ENCODE measurements at places on chromosomes 7 and 10.

- DNase-seq, result no peak
Measured at GRCh38 chr10:49319206-49319605, 20.2 kb downstream of the C10orf71 start.

- DNase-seq, result no peak
Measured at GRCh38 chr10:132624847-132625471, 87.4 kb downstream of the INPP5A start.

DNA sequence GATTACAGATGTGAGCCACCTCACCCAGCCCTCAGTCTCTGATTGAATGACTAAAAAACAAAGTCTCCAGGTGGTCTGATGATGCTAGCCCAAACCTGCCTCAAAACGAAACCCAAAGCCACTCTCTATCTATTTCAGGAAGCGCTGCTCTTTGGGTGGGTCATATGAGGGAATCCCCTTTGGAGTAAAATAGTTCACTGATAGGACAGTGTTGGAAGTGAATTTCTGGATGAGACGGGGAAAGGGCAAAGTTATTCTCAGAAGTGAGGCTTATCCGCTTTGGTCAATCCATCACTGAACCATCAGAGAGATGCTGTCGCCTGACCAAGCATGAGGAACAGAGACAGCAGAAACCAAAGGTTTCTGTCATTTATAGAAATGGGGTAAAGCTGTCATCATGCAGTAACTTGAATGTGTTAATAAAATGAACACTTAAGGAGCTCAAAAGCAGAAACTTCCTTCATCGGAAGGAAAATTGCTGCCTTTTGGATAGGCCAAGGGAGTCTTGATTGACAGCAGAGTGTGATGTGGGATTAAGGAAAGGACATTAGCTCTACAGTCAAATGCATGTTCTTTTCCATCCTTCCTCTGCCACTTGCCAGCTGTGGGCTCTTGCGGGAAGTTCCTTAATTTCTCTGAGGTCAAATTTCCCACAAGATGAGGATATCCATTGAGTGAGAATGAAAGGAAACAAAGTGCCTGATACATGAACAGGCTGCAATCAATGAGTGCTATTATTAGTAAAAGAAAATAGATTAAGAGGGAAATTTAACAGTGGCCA is 64.9 kb upstream of the C1QL3 start:
- DNase-seq, result no peak

- DNase-seq, result no peak
Measured at GRCh38 chr7:43077285-43077684, 35.2 kb upstream of the HECW1 start.

DNA sequence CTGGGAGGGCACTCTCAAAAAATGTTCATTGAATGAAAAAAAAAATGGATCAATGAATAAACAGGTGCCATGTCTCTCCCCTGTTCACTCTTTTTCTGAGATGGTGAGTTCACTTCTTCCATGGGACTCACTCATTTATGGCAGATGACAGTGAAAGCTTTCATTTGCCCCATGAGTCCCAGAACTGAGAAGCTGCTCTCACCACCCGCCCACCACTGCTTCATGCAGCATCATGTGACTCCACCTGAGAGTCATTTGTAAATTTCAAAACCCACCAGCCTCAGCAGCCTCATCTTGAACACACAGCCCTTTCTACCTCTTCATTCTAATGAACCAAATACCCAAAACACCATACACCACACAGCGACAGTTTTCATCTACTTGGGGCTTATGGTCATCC is 64.9 kb downstream of the SCRN1 start:
- no peak for DNase-seq

GRCh38 chr7:94088560-94088959 is 84.4 kb upstream of the BET1 start:
- DNase-seq, result no peak

DNA sequence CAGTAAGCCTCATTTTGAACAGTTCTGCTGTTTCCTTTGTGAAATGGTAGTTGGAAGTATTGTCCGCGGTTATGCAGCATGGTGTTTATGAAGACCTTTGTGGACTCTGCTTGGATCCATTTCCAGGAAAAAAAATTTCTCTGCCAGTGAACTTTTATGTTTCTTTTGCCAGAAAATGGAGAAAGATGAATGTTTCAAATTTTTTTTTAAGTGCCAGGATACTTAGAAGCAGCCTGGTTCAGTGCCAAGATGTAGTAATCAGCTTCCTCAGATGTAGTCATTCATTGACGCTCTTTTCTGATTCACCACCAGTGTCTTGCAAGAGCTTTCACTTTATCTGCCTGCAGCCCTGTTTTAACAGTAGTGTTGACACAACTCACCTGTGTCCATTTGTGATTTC is 258.2 kb downstream of the SDK1 start:
- no peak for DNase-seq

GRCh38 chr7:116713918-116714317 is 41.9 kb downstream of the MET start:
- DNase-seq, result no peak
